ENCODE measurements at places on chromosomes 2 and 18.

GRCh38 chr2:44839370-44839769 is 102.1 kb upstream of the SIX3 start:
- no peak for DNase-seq

GRCh38 chr2:128058114-128058513 is 30.3 kb upstream of the SAP130 start:
- no peak for DNase-seq

DNA sequence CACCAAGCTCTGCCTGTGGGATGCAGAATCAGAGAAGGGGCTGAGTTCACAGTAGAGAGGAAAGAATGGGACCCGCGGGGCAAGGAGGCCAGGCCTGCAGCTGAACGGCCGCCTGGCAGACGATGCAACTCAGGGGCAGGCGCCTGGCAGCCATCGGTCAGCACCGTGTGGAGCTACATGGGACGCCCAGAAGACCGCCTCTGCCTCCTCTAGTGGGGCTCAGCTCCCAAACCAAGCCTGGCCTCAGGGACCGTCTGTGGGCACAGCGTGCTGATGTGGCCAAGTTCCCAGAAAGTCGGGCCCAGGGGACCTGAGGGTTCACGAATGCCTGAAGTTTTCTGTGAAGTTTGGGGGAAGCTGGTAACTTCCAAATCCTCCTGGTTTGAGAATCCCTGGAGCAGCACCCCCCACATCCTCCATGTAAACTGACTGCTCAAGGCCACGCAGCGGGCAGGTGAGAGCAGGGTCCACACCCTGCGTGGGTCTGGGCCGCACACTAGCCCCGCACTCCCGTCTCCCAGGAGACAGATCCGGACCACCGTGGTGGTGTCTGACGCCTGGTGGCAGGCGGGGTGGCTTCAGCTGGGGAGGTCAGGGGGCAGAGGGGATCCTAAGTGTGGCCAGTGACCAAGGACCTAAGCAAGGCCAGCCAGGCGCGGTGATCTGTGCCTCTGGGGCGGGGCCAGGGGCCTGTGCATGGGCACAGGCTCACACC is 14.6 kb downstream of the SNORC start:
- DNase-seq, result no peak

- no peak for DNase-seq
Measured at GRCh38 chr2:67037655-67038054, 359.5 kb upstream of the ETAA1 start.

DNA sequence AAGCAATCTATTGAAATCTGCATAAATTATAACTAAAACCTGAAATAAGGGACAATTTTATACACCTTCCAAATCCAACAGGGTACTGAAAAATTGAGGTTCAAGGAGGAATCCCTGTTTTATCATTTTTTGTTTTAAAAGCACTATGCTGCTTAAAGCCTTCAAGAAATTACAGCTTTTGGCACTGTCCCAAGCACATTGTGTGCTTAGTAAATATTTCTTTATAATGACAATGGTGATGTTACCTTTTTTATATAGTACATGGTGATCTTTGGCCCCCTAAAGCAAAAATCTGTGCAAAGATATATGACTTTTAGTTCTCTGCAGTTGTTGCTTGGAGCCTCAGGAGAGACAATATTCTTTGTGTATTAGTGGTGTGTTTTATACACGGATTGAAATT is 71.6 kb upstream of the EFEMP1 start:
- no peak for DNase-seq

DNA sequence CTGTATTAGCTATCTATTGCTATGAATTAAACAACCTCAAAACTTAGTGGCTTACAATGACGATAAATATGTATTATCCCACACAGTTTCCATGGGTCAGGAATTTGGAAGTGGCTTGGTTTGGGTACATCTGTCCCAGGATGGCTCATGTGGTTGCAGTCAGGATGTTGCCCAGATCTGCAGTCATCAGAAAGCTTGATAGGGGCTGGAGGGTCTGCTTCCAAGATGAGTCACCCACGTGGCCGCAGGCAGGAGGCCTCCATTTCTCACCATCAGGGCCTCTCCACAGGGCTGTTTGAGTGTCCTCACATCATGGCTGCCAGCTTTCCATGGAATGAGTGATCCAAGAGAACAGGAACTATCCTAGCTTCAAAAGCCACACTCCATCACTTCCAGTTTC is 46.4 kb downstream of the CHRNA1 start:
- no peak for DNase-seq

Measured in bronchial epithelial cell (primary cell).